ENCODE measurements at places on chromosomes 12 and 14.
A peak's percentile ranks its signal among the peaks of the same experiment; 100 is the strongest.

DNA sequence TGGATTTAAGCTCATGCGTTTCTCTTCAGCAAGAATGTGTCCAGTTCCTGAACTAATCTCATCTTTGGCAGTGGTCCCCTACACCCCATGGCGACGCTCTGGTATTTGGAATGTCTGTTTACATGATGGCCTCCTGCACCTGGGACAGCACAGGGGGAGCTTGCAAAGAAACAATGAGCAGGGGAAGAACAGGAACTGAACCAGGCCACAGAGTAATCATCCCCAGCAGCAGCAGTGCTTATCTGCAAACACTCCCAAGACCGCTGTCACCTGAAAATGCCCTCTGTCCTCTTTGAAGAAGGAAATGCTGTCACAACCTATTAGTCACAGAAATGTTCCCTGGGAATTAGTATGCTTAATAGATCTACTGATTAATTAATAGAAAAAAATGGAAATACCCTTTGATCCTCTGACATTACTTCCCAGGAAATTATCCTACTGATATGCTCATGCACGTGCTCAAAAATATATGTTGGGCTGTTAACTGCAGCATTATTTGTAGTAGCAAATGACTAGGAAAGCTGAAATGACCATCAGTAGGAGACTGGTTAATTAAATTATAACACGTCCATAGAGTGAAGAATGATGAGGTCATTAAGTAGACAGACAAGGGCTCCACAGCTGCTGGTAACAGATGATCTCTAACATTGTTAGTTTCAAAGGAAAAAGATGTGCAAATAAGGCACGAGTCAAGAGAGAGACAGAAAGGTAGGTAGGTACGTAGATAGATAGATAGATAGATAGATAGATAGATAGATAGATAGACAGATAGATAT lies 279.3 kb upstream of the FLRT2 start:
- no peak for DNase-seq

DNA sequence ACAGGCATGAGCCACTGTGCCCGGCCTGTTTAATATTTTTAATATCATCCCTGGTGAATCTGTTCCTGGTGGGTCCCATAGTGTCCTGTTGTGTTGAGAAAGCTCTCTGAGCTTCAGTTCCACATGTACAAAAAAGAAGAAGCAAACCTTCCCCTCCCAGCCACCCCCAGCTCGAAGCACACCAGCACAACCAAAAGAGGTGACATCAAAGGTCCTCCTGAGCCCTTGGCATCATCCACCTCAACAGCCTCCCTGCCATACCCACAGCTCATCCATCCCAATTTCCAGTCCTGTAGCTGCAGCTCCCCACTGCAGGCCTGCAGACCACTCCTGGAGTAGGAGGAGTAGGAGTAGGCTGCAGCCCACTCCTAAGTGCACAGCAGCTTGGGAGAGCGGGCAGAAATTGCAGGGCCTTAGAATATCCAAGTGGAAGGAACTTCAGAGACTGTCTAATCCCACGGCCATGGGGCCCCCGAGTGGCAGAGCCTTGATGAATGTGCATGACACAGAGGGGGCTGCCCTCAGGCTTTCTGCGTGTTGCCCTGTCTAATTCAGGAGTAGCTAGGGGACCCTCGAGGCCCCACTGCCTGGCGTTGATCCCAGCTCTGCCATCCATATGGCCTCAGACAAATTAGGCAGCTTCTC lies 36.7 kb upstream of the CD9 start:
- DNase-seq = no peak

- DNase-seq = peak; percentile 34
These were observed 795 bp downstream of the SMAGP start for GRCh38 chr12:51269174-51270066.

- no peak for DNase-seq
These were observed 6.3 kb downstream of the ARHGAP9 start for GRCh38 chr12:57473392-57473791.

DNA sequence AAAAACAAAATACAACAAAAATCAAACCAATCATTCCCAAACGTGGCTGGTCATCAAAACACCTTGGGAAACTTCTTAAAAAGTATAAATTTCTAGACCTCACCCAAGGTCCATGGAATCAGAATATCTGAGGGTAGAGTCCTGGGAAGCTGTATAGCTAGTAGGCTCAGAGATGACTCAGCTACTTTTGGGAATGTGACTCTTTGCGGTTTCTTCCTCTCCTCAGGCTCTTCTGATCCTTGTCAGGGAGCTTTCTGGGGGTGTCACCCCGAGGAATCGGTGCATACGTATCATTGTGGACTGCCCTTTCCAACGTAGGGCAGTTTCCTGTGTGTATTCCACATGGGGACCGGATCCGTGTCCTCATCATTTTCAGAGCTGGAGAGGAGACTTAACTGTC lies 14.8 kb downstream of the JDP2 start:
- DNase-seq = no peak

GRCh38 chr14:41609704-41610183 lies 3.1 kb downstream of the LRFN5 start:
- DNase-seq = peak; percentile 65

GRCh38 chr14:90795744-90796143 lies 20.5 kb downstream of the TTC7B start:
- DNase-seq = no peak

GRCh38 chr12:53523131-53523530 lies 15.8 kb upstream of the NPFF start:
- no peak for DNase-seq

DNA sequence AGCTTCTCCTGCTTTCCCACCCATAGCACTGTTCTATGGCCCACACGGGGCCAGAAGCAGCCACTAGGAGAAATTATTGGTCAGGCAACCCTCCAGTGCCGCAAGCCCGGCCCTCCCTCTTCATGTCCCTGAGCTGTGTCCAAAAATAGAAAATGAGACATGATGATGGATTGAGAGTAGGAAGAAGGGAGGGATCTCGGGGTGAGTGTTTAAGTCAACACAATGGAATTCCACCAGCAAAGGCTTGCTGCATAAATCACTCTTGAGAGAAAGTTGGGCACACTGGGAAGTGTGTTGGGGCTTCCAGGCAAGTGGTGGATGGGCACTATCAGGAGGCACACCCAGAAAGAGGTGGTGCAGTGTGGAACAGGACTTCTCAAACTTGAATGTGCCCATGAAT lies 94.2 kb downstream of the LLPH start:
- no peak for DNase-seq

DNA sequence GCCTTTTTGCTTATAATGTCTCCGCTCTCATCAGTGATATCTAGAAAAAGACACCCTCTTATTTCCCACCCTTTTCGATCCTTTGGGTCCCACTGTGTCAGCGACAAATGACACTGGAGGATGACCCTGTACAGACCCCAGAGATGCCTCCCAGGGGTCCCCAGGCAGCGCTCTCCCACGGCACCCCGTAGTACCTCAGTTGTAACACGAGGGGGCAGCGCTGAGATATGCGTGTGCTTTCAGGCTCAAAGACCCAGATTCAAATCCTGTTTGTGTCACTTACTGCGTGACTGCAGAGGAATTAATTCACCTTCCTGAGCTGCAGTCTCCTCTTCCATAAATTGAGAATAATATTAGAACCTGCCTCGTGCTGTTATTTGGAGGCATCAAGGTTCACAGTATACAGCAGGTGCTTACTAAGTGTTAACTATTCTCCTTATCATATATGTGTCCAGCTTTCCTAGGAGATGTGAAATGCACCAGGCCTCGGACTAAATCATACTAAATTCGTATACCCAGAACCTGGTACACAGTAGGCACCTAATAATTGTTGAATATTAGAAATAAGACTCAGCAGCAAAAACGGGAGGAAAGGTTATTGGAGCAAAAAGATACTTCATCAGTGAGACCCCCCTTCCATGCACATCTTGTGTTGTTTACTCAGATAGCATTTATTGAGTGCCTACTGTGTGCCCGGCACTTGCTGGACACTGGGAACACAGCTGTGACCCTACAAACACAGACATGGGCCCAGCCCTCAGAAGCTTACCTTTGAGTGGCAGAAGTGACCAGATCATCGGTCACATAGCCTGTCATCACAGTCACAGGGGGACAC lies 99.9 kb downstream of the PHETA1 start:
- no peak for DNase-seq
